ENCODE measurements at places on chromosomes 12 and 14.

- DNase-seq: no peak
Observed at GRCh38 chr14:22699801-22700564, 55.8 kb upstream of the OR6J1 start.

- no peak for DNase-seq
Observed at GRCh38 chr12:69254046-69254445, 14.7 kb downstream of the CPSF6 start.

GRCh38 chr12:76340680-76341435, 7.4 kb downstream of the BBS10 start:
- no peak for DNase-seq

DNA sequence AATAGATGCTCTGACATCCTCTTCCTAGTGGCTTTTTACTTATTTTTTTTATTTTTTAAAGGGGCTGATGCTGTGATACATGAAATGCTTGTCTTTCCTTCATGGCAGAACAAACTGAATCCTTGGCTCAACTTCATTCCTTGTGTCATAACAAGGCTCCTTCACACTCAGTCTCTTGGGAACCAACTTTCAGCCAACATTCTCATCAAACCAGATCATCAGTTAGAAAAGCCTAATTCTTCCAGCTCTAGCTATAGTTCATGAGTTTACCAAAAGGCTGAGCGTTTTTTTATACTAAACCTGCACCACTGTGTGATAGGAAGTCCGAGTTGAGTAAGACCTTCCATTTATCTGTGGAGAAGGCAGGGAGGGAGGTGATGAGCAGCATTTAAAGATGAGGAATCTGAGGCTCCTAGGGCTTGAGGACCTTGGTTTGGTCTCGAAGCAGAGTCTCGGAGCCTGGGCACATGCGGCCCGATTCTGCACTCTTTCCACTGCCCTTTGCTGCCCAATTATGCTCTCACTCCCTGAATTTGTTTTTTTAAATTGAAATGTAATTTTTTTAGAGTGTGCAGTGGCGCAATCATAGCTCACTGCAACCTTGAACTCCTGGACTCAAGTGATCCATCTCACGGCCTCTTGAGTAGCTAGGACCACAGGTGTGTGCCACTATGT, 8.2 kb downstream of the GPRC5D start:
- no peak for DNase-seq

DNA sequence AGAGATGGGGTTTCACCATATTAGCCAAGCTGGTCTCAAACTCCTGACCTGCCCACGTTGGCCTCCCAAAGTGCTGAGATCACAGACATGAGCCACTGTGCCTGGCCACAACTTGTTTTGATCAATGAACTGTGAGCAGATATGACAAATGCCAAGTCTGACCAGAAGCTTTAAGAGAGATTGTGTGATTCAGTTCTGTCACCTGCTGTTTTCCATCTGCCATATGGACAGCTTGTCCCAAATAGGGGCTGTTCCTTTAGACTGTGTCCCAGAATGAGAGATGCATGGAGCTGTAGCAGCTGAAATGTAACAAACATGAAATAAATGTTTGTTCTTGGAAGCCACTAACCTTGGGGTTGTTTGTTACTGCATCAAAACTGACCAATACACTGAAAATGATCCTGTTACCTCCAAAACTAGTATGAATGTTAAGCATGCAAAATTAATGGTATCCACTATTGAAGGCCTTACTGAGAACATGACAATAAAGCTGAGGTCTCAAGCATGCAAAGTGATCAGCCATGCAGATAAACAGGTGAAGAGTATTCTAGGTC, 65.9 kb upstream of the MED13L start:
- no peak for DNase-seq

DNA sequence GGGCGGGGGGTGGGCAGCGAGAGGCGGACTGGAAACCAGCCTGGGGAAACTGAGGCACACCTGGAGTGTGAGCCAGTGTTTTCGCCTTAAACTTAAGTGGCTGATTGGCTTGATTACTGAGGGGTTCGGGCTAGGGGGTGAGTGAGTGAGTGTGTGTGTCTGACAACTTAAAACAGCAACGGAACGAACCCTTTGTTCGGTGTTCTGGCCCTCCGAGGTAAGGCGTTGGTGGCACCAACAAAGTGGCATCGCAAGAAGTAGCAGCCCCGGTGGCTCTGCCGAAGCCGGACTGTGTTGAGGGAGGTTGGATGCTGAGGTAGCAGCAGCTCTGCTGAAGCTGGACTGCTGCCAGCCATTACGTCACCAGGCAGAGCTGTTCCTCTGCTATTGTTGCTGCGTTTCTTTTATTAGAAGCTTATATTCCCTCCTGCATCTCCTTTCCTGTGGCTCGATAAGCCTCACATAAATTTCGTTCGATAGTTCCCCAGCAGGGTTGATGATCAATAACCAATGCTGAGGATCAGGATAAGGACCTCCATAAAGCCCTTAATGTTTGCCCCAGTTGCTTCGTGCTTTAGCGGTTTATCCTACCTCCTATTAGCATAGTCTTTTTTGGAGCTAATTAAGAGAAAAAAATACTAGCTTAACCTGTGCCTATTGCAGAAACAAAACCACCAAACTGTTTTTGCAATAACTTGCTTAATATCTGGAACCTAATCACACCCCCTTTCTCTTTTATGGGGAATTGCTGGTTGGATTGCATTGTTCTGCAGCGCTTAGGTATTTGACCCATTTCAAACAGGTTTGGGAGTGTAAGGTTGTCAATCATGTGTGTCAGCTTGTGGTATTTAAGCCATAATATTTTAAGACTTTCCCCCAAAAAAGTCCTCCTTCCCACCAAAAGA, 1.3 kb downstream of the GPR137C start:
- DNase-seq: peak; percentile 89

- DNase-seq: no peak
Observed at GRCh38 chr12:129848876-129849275, 54.9 kb downstream of the TMEM132D start.

- no peak for DNase-seq
Observed at GRCh38 chr14:52235866-52236510, 31.5 kb upstream of the PTGDR start.

- DNase-seq: no peak
Observed at GRCh38 chr12:61530456-61530855, 729.7 kb upstream of the USP15 start.

DNA sequence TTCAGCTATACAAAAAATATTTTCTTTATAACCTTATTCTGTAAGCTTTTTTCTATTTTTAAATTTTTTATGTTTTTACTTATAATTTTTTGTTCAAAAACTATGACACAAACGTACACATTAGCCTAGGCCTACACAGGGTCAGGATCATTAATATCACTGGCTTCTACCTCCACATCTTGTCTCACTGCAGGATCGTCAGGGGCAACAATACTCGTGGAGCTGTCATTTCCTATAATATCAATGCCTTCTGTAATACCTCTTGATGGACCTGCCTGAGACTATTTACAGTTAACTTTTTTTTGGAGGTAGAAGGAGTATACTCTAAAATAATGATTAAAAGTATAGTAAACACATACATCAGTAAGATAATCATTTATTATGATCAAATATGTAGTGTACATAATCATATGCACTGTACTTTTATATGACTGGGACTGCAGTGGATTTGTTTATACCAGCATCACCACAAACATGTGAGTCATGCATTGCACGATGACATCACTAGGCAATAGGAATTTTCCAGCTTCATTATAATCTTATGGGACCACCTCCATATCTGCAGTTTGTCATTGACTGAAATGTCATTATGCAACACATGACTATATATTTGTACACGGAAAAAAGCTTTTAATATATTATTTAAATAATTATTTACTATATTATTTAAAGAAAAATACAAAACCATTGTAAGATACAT, 18.5 kb upstream of the PMCH start:
- no peak for DNase-seq

DNA sequence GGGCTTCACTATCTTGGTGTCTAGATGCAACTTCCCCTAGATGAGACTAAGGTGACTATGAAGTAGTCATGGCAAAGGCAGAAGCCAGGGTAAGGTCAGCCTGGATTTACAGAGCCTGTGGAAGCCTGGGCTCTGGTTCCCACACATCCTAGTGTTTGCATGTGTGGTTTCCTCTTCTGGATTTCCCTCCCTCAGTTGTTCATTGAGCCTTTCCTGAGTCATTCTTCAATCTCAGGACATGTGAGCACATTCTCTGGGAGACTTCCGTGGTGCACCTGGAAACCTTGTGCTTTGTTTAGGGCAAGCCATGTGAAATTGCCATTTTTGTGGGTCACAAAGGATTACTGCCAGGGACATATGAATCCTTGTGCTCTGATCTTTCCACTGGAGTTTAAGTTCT, 236.6 kb downstream of the C12orf75 start:
- no peak for DNase-seq

- no peak for DNase-seq
Observed at GRCh38 chr12:11040162-11040561, 9.0 kb upstream of the TAS2R31 start.

- no peak for DNase-seq
Observed at GRCh38 chr14:95514131-95515079, 2.0 kb downstream of the SYNE3 start.

- DNase-seq: no peak
Observed at GRCh38 chr14:90301122-90301521, 30.6 kb downstream of the NRDE2 start.

DNA sequence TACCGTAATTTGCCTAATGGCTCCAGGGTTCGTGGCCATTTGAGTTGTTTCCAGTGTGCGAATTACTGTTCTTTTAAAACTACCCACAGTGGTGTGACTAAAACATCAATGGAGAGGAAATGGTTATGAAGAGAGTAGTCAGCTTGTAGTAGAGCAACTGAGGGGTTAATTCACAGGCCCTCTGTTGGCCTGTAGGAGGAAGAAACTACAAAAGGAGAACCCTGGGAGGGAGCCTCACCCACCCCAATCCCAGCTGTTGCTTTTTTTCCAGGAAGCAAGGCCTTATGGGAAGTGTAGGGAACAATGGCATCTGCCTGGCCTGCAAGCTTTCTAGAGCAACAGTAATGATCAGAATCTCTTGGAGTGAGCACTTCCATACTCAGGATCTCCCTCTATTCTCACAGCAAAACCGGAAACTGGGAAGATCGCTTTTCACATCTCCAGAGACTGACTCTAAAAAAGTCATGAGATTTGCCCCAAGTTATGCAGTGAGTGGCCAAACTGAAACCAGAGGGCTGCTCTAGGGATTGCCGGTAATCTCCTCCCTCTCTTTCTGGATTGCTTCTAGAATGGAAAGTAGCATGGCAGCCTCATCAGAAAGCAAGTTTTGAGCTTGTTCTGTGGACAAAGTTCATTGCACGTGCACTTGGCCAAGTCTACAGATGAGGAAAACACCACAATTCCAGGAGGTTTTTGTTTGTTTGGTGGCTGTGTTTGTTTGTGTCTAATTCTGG, 125.3 kb upstream of the PWP1 start:
- DNase-seq: no peak

GRCh38 chr14:53180272-53181221, 27.4 kb upstream of the DDHD1 start:
- no peak for DNase-seq

DNA sequence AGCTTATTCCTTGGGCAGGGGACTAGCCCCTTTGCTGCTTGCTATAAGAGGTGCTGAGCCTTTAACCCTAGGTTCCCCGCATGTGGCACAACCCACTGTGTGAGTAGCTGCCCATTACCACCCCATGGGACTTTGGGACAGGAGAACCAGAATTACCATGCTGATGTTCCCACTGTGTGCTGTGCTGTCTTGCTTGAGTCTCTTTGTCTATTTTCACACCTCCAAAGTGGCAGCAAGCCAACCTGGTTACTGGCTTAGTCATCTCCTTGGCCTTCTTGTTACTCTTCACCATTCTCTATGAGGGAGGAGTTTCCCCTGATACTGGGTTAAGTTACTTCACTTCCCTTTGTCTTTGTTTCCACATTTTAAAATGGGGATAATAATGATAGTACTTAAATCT, 73.4 kb upstream of the ETV6 start:
- no peak for DNase-seq

DNA sequence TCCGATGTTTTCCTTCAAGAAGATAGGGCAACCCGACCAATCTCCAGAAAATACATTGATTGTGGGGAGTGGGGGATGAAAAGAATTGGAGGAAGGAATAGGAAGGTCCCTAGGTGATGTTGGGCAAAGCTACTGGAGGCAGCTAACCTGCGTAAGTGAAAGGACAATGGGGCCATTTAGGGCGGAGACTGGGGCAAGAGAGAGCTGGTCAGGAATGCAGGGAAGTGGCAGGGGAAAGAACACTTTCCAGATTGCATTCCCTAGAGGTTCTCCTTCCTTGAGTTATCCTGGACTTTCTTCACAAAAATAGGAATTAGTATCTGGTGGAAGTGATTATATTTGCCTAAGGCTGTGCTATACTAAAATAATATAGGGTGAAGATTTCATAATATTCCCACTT, 151.8 kb upstream of the HMGA2 start:
- DNase-seq: no peak

GRCh38 chr12:43004908-43005307, 415.4 kb upstream of the PRICKLE1 start:
- no peak for DNase-seq

- no peak for DNase-seq
Observed at GRCh38 chr12:84913129-84913515, 523 bp upstream of the SLC6A15 start.

DNA sequence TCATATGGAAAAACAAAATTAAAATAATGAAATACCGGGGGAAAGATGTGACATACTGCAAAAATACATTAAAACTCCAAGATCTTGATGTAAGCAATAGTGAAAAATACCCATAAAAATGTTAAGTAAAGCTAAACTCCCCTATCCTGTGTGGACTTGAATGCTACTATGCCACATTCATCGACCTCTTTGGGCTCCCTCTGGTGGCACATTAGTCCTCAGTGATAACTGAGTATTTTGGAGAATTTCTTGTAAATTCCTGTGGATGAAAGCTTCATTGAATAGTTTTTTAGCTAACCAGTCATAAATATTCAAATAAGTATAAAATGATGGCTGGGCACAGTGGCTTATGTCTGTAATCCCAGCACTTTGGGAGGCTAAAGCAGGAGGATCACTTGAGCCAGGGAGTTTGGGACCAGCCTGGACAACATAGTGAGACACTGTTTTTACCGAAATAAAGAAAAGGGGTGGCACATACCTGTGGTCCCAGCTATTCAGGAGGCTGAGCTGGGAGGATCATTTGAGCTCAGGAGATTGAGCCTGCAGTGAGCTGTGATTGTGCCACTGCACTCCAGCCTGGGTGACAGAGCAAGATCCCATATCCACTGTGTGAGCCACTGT, 42.4 kb upstream of the SGPP1 start:
- no peak for DNase-seq

DNA sequence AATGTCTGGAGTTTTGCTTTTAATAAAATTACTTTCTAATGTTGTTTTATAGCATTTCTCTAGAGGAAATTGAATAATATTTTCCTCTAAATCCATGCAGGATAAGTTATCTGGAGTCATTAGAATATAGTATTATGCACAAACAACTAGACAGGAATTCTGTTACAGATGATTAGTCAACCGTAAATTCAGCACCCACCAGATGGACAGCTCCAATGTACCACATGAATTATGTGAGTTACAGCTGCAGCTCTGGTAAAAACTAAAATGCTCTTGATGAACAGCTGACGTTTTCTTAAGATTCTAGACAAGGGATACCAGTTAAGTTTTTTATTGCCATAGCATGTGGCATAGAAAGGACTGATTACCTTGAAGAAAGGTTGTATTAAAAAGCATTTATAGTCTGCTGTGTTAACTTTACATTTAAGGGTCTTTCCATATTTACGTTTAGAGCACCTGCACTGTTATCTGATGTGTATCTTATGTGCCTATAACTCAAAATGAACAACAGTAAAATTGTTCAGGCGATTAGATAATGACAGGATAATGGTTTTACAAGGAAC, 321.4 kb upstream of the LRFN5 start:
- no peak for DNase-seq

- DNase-seq: no peak
Observed at GRCh38 chr12:104668274-104668718, 211.5 kb downstream of the CHST11 start.

GRCh38 chr14:76716285-76716684, 45.0 kb upstream of the VASH1 start:
- no peak for DNase-seq
